ENCODE measurements at places on chromosomes 4 and X. TPM values are rescaled to one million over a fixed set of nuclear protein-coding genes. Genes with fewer than 3 reads are reported as not detected.

DNA sequence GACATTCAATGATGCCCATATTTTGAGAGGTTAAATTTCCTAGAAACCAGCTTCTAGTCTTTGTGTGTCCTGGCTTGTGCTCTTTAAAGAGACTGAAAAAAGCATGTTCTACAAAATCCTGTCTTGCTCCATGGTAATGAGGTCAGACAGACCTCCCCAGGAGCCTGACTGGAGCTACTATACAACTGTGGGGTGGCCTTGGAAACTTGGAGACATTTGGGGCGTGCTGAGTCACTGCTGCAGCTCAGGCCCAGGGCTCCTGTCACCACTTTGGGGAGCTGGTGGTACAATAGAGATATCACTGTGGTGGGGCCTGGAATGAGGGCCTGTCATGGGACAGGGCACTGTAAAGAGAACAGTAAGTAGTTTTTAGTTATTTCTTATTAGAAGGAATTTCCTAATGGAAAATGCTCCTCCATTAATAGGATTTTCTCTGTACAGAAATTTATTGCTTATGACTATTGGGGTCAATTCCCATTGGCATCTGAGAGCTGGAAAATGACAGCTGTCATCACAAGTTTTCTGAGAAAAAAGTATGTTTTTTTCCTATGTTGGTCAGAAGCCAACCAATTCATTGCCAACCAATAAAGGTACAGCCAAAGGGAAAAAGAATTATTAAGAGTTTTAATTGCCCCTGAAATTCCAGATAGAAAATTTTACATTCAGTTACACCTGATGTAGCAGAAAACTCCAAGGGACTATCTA is 207.4 kb upstream of the JADE1 start:
- H3K4me1 ChIP-seq: 0 out of 2 replicates have a peak, but pooled peaks cover 4% of the 10 kb centered on the region
- no peaks in the 10 kb centered on the region for H3K27me3 ChIP-seq
- no peak overlapping the region for H3K27ac ChIP-seq
- H3K4me3 ChIP-seq: no peak overlapping the region
- no peaks in the 10 kb centered on the region for H3K36me3 ChIP-seq

DNA sequence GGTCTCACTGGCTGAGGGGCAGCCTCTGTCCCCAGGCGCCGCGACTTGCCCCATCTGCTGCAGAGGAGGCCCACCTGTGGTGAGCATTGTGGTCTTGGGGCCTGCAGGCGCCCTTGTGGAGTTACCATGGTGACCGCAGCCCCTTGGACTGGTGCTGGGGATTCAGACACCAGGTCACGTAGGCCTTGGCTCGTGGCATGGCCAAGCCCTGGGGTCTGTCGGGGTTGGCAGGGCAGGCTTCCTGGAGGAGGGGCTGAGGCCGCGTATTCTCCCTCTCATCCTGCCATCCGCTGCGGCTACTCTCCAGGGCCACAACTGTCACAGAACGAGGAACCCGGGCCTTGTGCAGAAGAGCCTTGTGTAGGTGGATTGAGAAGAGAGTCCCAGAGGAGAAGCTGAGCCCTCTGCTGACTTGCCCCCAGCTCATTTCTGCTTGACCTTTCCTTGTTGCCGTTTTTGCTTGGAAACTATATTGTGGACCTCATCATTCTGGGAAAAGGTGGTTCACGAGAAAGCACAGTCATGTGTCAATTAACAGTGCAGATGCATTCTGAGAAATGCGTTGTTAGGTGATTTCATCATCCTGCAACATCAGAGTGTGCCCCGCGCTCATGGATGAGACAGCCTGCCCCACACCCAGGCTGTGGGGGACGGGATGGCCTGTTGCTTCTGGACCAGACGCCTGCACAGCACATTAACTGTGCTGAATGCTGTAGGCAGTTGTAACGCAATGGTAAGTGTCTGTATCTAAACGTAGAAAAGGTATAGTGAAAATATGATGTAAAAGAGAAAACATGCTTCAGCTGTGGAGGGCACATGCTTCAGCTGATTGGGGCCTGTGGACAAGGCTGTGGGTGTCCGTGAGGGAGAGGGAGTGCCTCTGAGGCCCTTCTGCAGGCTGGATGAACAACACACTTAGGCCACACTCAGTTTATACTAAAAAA is 38.5 kb downstream of the TRMT44 start:
- no peak overlapping the region for H3K4me3 ChIP-seq
- no peak overlapping the region for H3K27ac ChIP-seq
- H3K36me3 ChIP-seq: peaks cover 5% of the 10 kb centered on the region

GRCh38 chr4:30386266-30386895 is 333.8 kb upstream of the PCDH7 start:
- H3K27ac ChIP-seq: no peak overlapping the region
- H3K27me3 ChIP-seq: no peaks in the 10 kb centered on the region
- H3K36me3 ChIP-seq: no peaks in the 10 kb centered on the region
- no peak for DNase-seq
- no peak overlapping the region for H3K4me3 ChIP-seq

DNA sequence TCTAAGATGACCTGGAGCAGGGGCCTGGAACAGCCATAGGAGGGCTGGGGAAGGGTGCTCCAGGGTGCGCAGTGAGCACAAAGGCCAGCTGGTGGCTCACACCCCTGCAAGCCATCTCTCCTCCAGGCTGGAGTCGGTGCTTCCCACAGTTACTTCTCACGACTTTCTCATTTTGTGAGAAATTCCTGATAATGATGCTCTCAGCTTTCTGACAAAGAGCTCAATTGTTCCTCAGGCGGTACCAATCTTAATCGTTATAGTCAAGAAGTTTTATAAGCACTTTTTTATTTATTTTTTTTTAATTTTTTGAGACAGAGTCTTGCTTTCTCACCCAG is 11.7 kb upstream of the WFS1 start:
- no peaks in the 10 kb centered on the region for H3K36me3 ChIP-seq
- H3K4me3 ChIP-seq: no peak overlapping the region
- H3K4me1 ChIP-seq: no peaks in the 10 kb centered on the region
- no peaks in the 10 kb centered on the region for H3K27me3 ChIP-seq

DNA sequence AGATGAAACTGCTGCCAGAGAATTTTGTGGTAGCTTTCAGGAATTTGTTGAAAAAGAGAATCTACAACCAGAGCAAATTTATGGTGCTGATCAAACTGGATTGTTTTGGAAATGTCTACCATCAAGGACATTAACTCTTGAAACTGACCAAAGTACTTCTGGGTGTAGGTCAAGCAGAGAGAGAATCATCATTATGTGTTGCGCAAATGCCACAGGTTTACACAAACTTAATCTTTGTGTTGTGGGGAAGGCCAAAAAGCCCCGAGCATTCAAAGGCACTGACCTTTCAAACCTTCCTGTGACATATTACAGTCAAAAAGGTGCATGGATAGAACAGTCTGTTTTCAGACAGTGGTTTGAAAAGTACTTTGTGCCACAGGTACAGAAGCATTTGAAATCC is 2.1 kb downstream of the TIGD2 start:
- peaks cover 8% of the 10 kb centered on the region for H3K4me1 ChIP-seq
- peaks cover 33% of the 10 kb centered on the region for H3K36me3 ChIP-seq
- no peak for DNase-seq
- H3K27me3 ChIP-seq: no peaks in the 10 kb centered on the region
- no peak overlapping the region for H3K27ac ChIP-seq
- no peak overlapping the region for H3K4me3 ChIP-seq

DNA sequence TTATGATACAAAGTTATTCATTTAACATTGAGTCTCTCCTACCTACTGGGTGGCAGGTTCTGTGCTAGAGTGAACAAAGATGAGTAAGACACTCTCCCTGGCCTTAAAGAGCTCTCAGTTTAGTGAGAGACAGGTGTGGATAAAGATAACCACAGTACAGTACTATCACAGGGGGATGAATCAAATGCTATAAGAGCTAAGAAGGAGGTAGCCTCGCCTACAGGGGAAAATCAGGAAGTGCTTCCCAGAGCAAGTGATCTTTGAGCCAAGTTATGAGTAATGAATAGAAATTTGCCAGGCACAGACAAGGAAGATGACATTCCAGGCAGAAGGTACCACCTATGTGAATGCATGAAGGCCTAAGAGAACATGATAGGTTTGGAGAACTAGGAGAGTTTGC is 3.4 kb upstream of the IGBP1 start:
- H3K27me3 ChIP-seq: no peaks in the 10 kb centered on the region
- H3K4me3 ChIP-seq: no peak overlapping the region
- no peak for DNase-seq
- H3K4me1 ChIP-seq: peaks cover 3% of the 10 kb centered on the region
- H3K36me3 ChIP-seq: no peaks in the 10 kb centered on the region

- no peaks in the 10 kb centered on the region for H3K4me1 ChIP-seq
- no peaks in the 10 kb centered on the region for H3K27me3 ChIP-seq
- H3K36me3 ChIP-seq: peaks cover 39% of the 10 kb centered on the region
- no peak for DNase-seq
- H3K27ac ChIP-seq: no peak overlapping the region
- H3K4me3 ChIP-seq: no peak overlapping the region
Observed at GRCh38 chr4:2722033-2722432, 34.1 kb downstream of the TNIP2 start.

DNA sequence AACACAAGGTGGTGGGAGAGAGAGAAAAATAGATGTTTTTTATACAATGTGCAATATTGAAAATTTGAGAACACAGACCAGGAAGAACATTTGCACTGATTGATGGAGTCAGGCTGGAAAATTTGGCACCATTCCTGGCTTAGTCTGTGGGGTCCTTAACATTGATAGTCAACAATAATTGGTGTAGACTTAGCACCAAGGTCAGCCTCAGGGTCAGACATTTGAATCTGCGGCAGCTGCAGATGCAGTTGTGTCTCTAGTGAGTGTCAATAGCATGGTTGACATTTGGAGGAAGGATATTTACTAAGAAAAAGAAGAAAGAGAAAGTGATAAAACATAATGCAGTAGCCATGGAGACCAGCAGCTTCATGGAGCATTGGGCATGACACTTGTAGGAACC is 31.5 kb upstream of the GLRA3 start:
- no peak overlapping the region for H3K4me3 ChIP-seq
- no peaks in the 10 kb centered on the region for H3K36me3 ChIP-seq
- H3K4me1 ChIP-seq: peaks cover 30% of the 10 kb centered on the region
- H3K27ac ChIP-seq: peak overlapping the region; percentile 20

DNA sequence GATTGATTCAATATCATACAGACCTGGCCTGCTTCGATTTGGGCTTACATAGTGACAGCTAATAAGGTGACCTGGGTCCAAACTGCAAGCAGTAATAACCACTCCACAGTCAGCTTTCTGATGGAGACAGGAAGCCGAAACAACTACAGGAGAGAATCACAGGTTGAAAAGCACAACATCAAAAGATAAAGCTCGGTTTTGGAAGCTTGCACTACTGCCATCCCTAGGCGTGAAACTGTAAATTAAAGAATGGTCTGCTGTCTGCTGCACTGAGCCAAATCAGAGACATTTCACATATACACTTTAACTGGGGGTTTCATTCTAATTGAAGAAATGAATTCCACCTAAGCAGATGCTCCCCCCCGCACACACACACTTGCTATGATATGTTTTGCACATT is 116.3 kb downstream of the DHX15 start:
- peaks cover 24% of the 10 kb centered on the region for H3K27me3 ChIP-seq
- H3K4me3 ChIP-seq: no peak overlapping the region
- no peak overlapping the region for H3K27ac ChIP-seq
- no peak for DNase-seq

- no peaks in the 10 kb centered on the region for H3K4me1 ChIP-seq
- no peak overlapping the region for H3K27ac ChIP-seq
- H3K27me3 ChIP-seq: no peaks in the 10 kb centered on the region
- DNase-seq: no peak
- no peak overlapping the region for H3K4me3 ChIP-seq
Observed at GRCh38 chrX:152822383-152823086, 8.0 kb downstream of the CETN2 start.

CCDC120 gene
- total RNA-seq: 2.5 TPM

GUCY1B1 gene
- total RNA-seq: 3.2 TPM

ANOS1 gene
- total RNA-seq: not detected

MAGEE1 gene
- 2.1 TPM for total RNA-seq

AREG gene
- not detected for total RNA-seq

STPG2 gene
- total RNA-seq: not detected

Measured in SJCRH30 (cell line).